Body of pancreas (tissue), 4 donors: ENCODE measurements at places on chromosomes 5 and 9.

- no peaks in the 10 kb centered on the region for H3K36me3 ChIP-seq
- H3K27me3 ChIP-seq = no peaks in the 10 kb centered on the region
- no peaks in the 10 kb centered on the region for H3K4me1 ChIP-seq
- H3K4me3 ChIP-seq = no peak overlapping the region
- no peak for DNase-seq
- no peak overlapping the region for H3K27ac ChIP-seq
These were observed 654.0 kb upstream of the ACO1 start for GRCh38 chr9:31730398-31730797.

GRCh38 chr5:36669015-36669651 is 62.7 kb downstream of the SLC1A3 start:
- no peak overlapping the region for H3K4me3 ChIP-seq
- no peak overlapping the region for H3K27ac ChIP-seq
- no peaks in the 10 kb centered on the region for H3K4me1 ChIP-seq

DNA sequence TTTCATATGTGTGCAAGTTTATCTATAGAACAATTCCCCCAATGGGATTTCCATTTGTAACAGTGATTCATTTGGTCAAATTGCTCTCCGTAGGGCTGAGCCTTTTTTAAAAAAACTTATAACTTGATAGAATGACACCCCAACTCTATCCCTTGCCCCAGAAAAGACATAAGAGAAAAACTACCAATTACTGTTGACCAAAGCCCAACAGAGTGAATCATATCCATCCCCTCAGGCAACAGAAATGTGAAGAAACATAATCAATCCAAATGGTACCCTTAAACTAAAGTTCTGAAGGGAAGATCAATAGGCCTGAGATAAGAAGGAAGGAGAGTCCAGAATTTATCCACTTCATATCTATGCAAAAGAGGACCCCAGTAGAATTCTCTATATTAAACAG is 17.8 kb downstream of the TICAM2 start:
- no peak overlapping the region for H3K27ac ChIP-seq
- peaks cover 6% of the 10 kb centered on the region for H3K4me1 ChIP-seq
- H3K4me3 ChIP-seq = no peak overlapping the region
- no peaks in the 10 kb centered on the region for H3K36me3 ChIP-seq
- H3K27me3 ChIP-seq = no peaks in the 10 kb centered on the region
- DNase-seq = no peak

GRCh38 chr5:62661126-62661525 is 82.5 kb downstream of the LRRC70 start:
- H3K27ac ChIP-seq = no peak overlapping the region
- no peaks in the 10 kb centered on the region for H3K27me3 ChIP-seq
- no peaks in the 10 kb centered on the region for H3K36me3 ChIP-seq
- no peak overlapping the region for H3K4me3 ChIP-seq
- no peaks in the 10 kb centered on the region for H3K4me1 ChIP-seq

DNA sequence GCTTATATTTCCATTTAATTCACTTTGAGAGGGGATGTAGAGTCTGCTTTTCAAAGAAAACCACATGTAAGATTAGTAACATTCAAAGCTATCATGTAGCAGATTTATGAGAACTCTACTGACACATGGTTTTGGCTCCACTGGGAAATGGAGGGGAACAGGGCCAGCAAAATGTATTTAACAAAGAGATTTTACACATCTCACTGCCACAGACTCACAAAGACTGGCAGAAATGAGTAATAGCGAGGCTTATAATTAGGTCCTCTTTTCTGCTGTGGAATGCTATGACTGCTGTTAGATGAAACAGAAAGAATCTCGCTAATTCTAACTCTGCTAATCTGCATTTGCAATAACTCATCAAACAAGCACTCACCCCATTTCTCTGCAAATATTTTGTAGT is 4.5 kb downstream of the DAP start:
- H3K27ac ChIP-seq = peak overlapping the region; percentile 99
- no peaks in the 10 kb centered on the region for H3K36me3 ChIP-seq
- H3K27me3 ChIP-seq = no peaks in the 10 kb centered on the region
- H3K4me3 ChIP-seq = no peak overlapping the region

DNA sequence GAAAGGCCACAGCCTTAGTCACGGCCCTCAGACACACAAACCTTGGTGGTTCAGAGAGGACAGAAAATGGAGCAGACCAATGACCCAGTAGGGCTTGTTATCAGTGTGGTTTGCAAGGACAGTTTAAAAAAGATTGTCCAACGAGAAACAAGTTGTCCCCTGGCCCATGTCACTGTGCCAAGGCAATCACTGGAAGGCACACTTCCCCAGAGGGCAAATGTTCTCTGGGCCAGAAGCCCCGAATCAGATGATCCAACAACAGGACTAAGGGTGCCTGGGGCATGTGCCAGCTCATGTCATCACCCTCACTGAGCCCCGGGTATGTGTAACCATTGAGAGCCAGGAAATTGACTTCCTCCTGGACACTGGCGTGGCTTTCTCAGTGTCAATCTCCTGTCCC is 950.1 kb upstream of the CTNND2 start:
- no peak for DNase-seq
- H3K4me1 ChIP-seq = no peaks in the 10 kb centered on the region
- no peak overlapping the region for H3K27ac ChIP-seq
- no peaks in the 10 kb centered on the region for H3K36me3 ChIP-seq
- H3K27me3 ChIP-seq = no peaks in the 10 kb centered on the region

DNA sequence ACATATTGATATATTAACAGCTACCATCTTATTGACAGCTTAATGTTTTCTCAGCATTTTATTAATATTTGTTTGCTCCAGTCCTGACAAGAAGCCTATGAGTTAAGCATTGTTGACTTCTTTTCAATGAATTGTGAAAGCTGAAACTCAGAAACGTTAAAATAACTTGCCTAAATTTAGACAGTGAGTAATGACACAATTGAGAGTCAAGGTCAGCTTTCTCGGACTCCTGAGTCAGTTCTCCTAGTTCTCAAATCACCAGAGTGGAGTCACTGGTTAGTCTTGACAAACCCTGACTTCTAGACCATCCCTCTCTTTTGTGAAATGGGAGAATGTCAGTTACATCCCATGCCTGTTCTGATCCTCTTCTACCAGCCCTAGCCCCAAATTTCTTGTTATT is 222.7 kb upstream of the ACO1 start:
- no peaks in the 10 kb centered on the region for H3K36me3 ChIP-seq
- no peak for DNase-seq
- no peaks in the 10 kb centered on the region for H3K27me3 ChIP-seq
- H3K27ac ChIP-seq = no peak overlapping the region

- H3K27ac ChIP-seq = no peak overlapping the region
- no peaks in the 10 kb centered on the region for H3K4me1 ChIP-seq
- DNase-seq = no peak
These were observed 48.5 kb downstream of the ADAMTS19 start for GRCh38 chr5:129508606-129509005.
